CD4-positive, alpha-beta T cell treated with Interferon alpha-2 for 1 hour (primary cell): ENCODE measurements at places on chromosomes 16 and 17.
A peak's percentile ranks its signal among the peaks of the same experiment; 100 is the strongest.

- no peak for DNase-seq
Measured at GRCh38 chr17:74919440-74920305, 3.4 kb downstream of the USH1G start.

DNA sequence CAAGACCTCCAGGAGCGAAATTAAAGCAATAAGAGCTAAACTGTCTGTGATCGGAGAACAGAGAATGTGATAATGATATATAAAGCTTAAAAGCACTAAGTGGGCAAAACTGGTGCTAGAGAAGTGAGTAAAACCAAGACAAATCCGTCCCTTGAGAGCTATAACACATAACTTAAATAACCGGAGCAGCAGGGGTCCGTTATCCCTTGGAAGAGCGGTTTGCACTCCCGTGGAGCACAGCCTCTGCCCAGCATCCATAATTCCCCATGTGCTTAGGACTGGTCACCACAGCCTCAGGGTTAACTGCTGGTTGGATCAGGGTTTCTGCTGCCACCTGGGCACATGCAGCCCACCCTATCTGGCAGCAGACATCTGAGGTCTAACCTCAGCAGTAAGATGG, 489.0 kb downstream of the NPIPA7 start:
- DNase-seq, result no peak

- DNase-seq, result peak; percentile 96
Measured at GRCh38 chr17:7843536-7844291, 9.7 kb downstream of the KDM6B start.

- DNase-seq, result no peak
Measured at GRCh38 chr17:37781451-37781850, 36.6 kb upstream of the HNF1B start.

DNA sequence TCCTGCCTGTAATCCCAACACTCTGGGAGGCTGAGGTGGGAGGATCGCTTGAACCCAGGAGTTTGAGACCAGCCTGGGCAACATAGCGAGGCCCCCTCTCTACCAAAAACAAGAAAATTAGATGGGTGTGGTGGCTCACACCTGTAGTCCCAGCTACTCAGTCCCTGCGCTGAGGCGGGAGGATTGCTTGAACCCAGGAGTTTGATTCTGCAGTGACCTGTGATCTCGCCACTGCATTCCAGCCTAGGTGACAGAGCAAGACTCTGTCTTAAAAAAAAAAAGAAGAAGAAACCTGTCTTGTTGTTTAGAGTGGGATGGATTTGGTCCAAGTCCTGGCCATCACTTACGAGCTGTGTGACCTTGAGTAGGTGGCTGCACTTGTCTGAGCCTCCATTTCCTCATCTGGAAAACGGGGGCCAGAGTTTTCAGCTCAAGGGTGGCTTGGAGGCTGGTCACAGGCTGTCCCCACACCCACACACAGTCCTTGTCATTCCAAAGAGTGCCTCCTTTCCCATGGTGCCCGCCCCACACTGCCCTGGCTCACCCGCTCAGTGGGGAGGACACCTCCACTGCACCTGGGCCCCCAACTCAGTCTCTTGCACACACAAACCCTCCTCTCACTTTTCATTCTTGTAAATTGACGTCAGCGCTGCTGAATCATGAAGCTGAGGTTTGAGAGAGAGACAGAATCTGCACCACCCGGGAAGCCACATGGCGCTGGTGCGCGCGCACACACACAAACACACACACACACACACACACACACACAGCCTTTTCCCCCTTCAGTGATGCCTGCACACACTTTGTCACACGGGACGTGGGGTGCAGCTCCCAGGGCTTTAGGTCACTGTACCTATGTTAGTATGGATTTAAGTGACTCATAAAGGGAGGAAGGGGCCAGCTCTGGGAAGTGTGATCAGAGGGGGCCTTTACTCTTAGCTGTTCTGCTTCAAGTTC, 4.2 kb downstream of the SOCS1 start:
- DNase-seq, result peak; percentile 83
